IMR-90 (cell line): ENCODE measurements at places on chromosomes 6 and 20. TPM values are rescaled to one million over a fixed set of nuclear protein-coding genes. Genes with fewer than 3 reads are reported as not detected.

GRCh38 chr6:116399287-116399686 is 28.5 kb downstream of the DSE start:
- H3K27ac ChIP-seq, result peak overlapping the region; percentile 78
- H3K4me3 ChIP-seq, result no peak overlapping the region
- peaks cover 5% of the 10 kb centered on the region for H3K36me3 ChIP-seq
- no peaks in the 10 kb centered on the region for H3K27me3 ChIP-seq
- peaks cover 25% of the 10 kb centered on the region for H3K4me1 ChIP-seq

- no peak for DNase-seq
- no peaks in the 10 kb centered on the region for H3K36me3 ChIP-seq
- H3K4me1 ChIP-seq, result peaks cover 8% of the 10 kb centered on the region
Observed at GRCh38 chr6:106141441-106142237, 55.5 kb downstream of the PRDM1 start.

DNA sequence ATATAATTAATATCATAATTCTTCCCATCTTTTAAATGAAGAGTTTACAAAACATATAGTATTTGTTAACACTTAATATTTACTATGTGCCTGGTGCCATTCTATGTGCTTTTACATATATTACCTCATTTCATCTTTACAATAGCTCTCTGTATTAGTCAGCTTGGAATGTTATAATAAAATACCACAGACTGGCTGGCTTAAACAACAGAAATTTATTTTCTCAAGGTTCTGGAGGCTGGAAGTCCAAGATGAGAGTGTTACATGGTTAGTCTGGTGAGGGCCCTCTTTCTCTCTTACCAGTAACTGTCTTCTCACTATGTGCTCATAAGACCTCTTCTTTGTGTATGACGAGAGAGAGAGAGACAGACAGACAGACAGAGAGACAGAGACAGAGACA is 110.2 kb downstream of the NKAIN2 start:
- DNase-seq, result peak; percentile 41
- no peaks in the 10 kb centered on the region for H3K27me3 ChIP-seq
- H3K4me3 ChIP-seq, result no peak overlapping the region
- peak overlapping the region; percentile 32; the same call in 1 of the 2 replicates for H3K27ac ChIP-seq

CD93 gene
- total RNA-seq, result under 0.01 TPM in 1 of 2 replicates, not detected in the other

DNA sequence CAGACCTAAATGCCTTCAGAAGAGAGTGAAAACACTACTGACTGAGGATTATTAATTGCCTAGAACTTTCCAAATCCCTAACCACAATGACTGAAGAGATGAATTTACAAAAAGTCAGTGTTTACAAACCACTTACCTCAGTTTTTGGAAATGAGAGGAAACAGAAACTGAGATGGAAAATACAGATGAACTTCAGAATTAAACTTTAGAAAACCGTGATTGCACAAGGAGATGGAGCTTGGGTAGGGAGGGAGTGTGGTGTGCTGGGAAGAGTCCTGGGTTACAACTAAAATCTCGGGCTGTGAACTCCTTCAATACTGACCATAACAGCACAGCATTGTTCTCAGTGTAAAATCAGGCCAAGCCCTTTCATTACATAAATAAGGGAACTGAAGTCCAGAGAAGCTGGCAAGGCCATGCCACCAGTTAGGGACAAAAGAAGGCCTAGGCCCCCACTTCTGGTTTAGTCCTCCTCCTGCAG is 4.0 kb downstream of the ELMO2 start:
- H3K36me3 ChIP-seq, result peaks cover 2% of the 10 kb centered on the region; the same call in 1 of the 2 replicates
- H3K4me1 ChIP-seq, result peaks cover 24% of the 10 kb centered on the region
- no peaks in the 10 kb centered on the region for H3K27me3 ChIP-seq

- H3K4me3 ChIP-seq, result no peak overlapping the region
- no peaks in the 10 kb centered on the region for H3K4me1 ChIP-seq
- no peak overlapping the region for H3K27ac ChIP-seq
- DNase-seq, result peak; percentile 8
Observed at GRCh38 chr6:166707045-166707444, 80.0 kb upstream of the RPS6KA2 start.

DNA sequence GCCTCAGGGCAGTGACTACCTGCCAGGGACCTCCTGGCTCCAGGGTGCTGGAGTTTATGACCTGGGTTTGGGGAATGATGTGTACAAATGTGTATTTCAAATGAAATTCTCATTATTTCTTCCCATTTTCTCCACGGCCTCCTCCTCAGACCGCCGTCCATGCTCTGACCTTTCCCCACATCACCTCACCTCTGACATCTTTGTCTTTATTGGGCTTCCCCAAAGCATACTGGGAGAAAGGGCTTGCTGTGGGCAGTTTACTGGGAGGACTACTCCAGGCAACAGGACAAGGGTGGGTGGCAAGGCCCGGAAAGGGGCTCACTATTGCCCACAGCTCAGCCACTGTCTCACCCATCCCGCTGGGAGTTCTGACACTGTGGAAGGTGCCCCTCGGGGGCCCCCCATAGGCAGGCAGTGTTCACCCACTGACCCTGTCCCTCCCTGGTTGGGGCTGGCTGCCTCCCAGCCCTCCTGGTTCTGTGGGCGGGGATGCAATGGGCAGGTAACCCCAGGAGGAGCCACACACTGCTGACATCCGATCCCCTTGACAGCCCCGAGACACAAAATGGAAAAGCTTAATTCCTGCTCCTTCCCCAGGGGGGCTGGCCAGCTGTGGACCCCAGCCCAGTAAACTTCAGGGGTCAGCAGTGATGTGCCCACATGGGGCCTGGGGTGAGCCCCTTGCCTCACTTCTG is 39.8 kb upstream of the CST7 start:
- no peaks in the 10 kb centered on the region for H3K4me1 ChIP-seq
- H3K4me3 ChIP-seq, result no peak overlapping the region
- H3K36me3 ChIP-seq, result no peaks in the 10 kb centered on the region
- DNase-seq, result no peak
- H3K27ac ChIP-seq, result no peak overlapping the region
- H3K27me3 ChIP-seq, result peaks cover 3% of the 10 kb centered on the region; the same call in 1 of the 2 replicates

DNA sequence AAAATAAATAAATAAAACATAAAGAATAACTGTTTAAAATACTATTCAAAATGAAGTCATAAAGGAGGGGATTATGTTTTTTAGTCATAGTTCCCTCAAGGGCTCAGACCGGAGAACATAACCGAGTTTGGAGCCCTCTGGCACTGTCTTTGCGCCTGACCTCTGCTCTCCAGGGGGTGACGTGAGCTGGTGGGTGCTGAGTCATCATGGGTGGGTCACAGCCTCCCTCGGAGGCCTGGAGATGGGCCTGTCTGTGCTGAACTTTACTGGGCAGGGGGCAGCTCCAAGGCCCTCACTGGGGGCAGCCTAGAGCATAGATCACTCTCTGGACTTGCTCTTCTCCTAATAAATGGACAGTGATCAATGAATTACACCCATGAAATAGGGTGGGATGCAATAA is 3.1 kb upstream of the MAVS start:
- peak overlapping the region; percentile 54 for H3K27ac ChIP-seq
- DNase-seq, result peak; percentile 84
- H3K4me1 ChIP-seq, result peaks cover 8% of the 10 kb centered on the region
- peaks cover 2% of the 10 kb centered on the region for H3K36me3 ChIP-seq
- no peaks in the 10 kb centered on the region for H3K27me3 ChIP-seq
